ENCODE measurements at places on chromosomes 4 and X.

GRCh38 chrX:51047950-51048349 is 137.4 kb downstream of the BMP15 start:
- no peak for DNase-seq

- no peak for DNase-seq
Measured at GRCh38 chr4:175561696-175562095, 250.4 kb downstream of the GPM6A start.

GRCh38 chrX:116278826-116279225 is 108.3 kb downstream of the AGTR2 start:
- no peak for DNase-seq

- no peak for DNase-seq
Measured at GRCh38 chr4:187190390-187190789, 466.7 kb upstream of the FAT1 start.

DNA sequence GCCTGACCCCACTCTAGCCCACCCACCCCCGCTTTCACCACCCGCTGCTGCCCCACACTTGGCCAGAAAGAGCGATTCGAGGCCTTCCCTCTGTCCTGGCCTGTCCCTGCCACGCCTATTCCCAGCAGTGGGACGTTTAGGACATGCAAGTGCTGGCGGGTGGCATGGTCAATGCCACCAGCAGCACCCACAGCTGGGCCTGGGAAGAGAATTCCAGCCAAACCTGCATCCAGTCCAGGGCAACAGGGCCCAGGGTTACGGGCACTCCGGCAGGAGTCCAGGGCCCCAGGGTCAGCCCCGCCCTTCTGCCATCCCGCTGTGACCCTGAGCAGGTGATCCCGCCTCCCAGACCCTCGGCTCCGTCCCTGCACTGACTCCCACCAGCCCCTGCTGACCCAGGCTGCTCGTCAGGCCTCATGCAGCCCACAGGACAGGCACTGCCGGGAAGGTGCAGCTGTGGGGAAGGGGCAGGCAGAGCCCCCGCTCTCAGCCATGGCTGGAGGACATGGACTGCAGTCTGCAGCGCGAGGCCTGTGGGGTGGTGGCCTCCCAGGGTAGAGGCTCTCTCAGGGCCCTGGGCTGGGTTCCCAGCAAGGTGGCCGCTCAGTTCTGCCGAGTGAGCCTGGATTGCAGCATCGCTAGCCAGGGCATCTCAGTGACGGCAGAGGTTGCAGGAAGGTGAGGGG is 6.8 kb upstream of the HTRA3 start:
- DNase-seq = no peak

DNA sequence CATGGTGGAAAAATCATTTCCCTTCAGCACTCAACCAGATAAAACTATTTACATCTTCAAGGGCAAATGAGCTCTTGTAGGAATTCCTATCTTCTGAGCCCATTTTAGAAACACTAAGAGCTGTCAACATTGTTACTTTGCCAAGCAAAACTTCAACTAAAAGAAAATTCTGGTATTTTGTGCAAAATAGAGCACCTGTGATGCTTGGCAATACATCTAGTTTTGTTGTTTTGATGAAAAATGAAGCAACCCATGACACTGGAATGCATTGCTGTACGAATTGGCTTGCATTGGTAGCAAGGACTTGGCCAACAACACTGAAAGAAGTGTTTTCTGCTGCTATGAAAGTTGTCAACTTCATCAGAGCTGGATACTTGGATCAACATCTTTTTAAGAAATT is 194.4 kb downstream of the COX18 start:
- no peak for DNase-seq

GRCh38 chrX:28391528-28391927 is 195.7 kb upstream of the IL1RAPL1 start:
- no peak for DNase-seq

- no peak for DNase-seq
Measured at GRCh38 chr4:140635606-140636005, 66.8 kb upstream of the UCP1 start.

- DNase-seq = no peak
Measured at GRCh38 chr4:98632258-98632657, 26.2 kb downstream of the TSPAN5 start.
